Activated T-helper 2 cell treated with anti-CD3 and anti-CD28 coated beads, Interferon-gamma antibody, Interleukin-2, Interleukin-4, amounts not matched to agents 10 μg/mL and 5 μg/mL and 100 μg/mL, durations not matched to agents 14 hours and 24 hours and 36 hours (primary cell): ENCODE measurements at places on chromosomes 12 and 14.

DNA sequence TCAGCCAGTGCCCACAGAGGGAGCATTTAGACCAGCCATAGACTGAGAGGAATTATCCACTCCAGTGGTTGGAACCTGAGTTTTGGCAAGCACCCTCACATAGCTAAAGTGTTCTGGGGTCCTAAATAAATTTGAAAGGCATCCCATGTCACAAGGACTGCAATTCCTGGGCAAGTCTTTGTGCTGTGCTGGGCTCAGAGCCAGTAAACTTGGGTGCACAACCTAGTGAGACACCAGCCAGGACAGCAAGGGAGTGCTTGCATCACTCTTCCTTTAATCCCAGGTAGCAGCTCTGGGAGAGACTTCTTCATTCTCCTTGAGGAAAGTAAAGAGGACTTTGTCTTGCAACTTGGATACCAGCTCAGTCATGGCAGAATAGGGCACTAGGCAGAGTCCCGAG, 142.0 kb upstream of the FSCB start:
- no peaks in the 10 kb centered on the region for H3K36me3 ChIP-seq
- no peaks in the 10 kb centered on the region for H3K27me3 ChIP-seq
- H3K27ac ChIP-seq, result no peak overlapping the region
- H3K4me1 ChIP-seq, result no peaks in the 10 kb centered on the region

- no peak for DNase-seq
- H3K27ac ChIP-seq, result no peak overlapping the region
Observed at GRCh38 chr14:44981198-44981597, 19.2 kb downstream of the TOGARAM1 start.

GRCh38 chr14:58782011-58782410, 144.2 kb downstream of the DACT1 start:
- no peak overlapping the region for H3K27ac ChIP-seq
- no peaks in the 10 kb centered on the region for H3K27me3 ChIP-seq
- no peaks in the 10 kb centered on the region for H3K4me1 ChIP-seq
- DNase-seq, result no peak
- H3K4me3 ChIP-seq, result no peak overlapping the region

DNA sequence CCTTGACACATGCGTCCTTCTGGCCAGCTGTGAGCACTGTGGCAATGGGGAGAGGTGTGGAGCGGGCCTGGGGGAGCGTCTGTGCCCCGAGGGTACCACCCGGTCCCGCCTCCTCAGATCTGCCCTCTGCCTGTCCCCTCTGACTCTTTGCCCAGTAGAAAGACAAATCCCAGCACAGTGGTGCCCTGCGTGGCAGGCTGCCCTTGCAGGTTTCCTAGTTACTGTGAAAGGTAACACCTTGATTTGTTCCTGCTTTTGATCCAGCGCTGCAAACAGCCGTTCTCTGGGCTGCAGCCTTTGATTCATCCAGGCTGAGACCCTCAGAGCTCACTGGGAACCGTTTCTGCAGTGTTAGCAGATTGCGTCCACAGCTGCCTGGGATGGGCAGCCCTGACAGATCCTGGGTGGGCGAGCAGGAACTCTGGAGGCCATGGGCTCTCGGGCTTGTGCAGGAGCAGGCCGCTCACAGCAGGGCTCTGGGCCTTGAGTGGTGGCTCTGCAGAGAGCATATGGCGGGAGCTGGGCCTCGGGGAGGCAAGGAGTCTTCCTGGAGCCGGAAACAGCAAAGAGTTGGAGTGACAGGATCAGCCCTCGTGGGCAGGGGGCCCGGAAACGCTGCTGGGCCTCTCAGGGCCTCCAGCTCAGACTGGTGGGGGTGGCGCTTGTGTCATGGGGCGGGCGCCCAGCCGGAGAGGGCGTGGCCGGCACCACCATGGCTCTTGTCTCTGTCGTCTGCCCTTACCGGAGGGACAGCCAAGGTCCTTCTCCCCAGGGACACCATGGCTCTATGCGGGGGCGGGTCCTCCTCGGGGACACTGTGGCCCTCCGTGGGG, 16.6 kb downstream of the FBRSL1 start:
- H3K4me3 ChIP-seq, result no peak overlapping the region

DNA sequence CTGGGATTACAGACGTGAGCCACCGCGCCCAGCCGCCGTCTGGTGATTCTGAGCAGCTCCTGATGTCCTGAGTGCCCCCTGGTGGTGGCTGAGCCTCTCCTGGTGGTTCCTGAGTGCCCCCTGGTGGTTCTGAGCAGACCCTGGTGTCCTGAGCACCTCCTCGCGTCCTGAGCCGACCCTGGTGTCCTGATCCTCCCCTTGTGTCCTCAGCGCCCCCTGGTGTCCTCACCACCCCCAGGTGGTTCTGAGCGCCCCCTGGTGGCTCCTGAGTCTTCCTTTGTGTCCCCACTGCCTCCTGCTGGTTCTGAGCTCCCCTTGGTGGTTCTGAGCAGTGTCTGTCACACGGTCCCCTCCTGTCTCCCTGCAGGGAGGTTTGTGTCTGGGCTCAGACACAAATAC, 1304.9 kb downstream of the TMEM121 start:
- H3K36me3 ChIP-seq, result no peaks in the 10 kb centered on the region
- no peaks in the 10 kb centered on the region for H3K4me1 ChIP-seq

- H3K36me3 ChIP-seq, result no peaks in the 10 kb centered on the region
- H3K4me3 ChIP-seq, result no peak overlapping the region
- no peak overlapping the region for H3K27ac ChIP-seq
- DNase-seq, result no peak
- peaks cover 3% of the 10 kb centered on the region for H3K4me1 ChIP-seq
Observed at GRCh38 chr12:79991586-79991985, 56.7 kb upstream of the PPP1R12A start.

GRCh38 chr12:53345486-53346188, 9.5 kb upstream of the SP7 start:
- peaks cover 5% of the 10 kb centered on the region for H3K27me3 ChIP-seq
- no peak for DNase-seq
- H3K4me3 ChIP-seq, result peak overlapping the region; percentile 98

- peaks cover 10% of the 10 kb centered on the region for H3K4me1 ChIP-seq
- DNase-seq, result no peak
- H3K27ac ChIP-seq, result no peak overlapping the region
- no peak overlapping the region for H3K4me3 ChIP-seq
- peaks cover 70% of the 10 kb centered on the region for H3K36me3 ChIP-seq
Observed at GRCh38 chr12:132803888-132804287, 24.8 kb downstream of the GOLGA3 start.

DNA sequence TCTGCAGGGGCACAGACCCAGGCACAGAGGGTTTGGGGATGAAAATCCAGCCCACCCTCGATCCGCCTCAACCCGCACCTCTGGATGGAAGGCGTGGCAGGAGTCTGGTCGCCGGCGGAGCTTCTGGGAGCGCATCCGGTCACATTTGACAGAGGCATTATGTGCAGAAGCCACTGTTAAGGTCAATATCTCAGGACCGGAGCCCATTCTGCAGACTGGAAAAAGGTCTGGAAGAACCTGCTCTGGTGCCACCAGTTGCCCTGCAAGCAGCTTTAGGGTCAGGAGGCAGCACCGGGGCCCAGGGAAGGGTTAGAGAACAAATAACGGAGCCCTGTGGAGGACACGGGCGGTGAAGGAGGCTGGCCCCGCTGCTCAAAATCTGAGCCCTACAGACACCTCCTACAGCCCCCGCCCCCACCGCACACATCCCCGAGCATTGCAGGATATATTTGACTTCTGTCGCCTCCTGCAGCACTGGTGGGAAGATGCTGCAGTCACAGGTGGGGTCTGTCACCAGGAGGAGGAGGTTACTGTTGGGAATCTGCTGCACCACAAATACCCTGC, 25.1 kb upstream of the LRTM2 start:
- peaks cover 22% of the 10 kb centered on the region for H3K4me1 ChIP-seq
- no peaks in the 10 kb centered on the region for H3K27me3 ChIP-seq
- no peak overlapping the region for H3K27ac ChIP-seq
- peaks cover 2% of the 10 kb centered on the region for H3K36me3 ChIP-seq
- H3K4me3 ChIP-seq, result peak overlapping the region; percentile 72

DNA sequence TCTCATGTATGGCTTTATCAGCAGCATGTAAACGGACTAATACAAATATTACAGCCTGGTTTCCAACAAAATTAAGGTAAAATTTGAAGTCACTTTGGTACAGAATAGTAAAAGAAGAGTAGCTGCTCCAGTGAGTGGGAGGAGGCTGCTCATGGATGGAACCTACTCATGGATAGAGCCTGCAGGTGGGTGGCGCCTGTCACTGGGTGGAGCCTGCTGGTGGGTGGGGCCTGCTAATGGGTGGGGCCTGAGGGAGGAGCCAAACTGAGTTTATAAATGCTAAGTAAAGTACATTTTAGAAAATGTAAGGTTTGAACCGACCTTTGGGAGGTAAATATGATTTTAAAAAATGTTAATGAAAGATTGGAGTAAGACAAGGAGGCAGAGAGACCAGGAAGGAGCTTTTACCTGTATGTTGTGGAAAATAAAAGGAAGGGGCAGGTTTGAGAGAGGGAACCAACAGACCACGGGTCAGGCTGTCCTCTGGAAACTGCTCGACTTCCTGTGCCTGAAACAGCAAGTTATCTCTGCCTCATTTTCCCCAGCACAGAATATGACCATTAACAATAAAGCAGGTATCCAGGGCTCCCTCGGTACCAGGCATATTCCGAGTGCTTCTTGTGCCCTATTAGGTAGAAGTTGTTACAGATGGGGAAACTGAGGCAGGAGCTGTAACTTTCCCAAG, 55.9 kb upstream of the SEL1L start:
- H3K27me3 ChIP-seq, result no peaks in the 10 kb centered on the region
- no peak overlapping the region for H3K4me3 ChIP-seq
- no peak overlapping the region for H3K27ac ChIP-seq
- no peaks in the 10 kb centered on the region for H3K4me1 ChIP-seq
- no peak for DNase-seq
- no peaks in the 10 kb centered on the region for H3K36me3 ChIP-seq

DNA sequence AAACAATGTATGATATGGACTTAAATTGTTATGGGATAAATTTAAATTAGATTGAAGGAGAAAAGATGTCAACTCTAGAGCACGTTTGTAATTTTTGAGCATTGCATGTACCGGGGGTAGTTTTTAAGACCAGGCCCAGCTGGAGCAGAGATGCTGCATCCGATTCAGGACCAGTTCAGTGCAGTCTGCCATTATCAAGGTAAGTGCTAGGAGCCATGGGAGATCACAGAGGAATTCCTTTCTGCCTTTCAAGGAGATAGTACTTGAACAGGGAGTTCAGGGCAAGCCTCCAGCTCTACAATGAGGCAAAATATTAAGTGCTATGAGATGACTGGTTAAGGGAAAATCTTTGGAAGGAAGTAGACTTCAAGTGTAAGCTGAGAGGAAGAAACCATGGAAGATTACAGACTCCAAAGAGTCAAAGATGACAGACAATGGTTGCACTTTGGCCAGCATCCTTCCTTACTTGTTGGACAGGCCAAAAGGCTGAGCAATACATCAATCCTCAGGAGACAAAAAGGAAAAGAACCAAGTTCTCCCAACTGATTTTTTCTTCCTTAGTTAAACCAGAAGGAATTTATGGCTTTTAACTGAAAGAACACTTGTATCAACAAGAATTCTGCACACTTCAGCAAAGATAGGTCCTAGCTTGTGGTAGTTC, 113.2 kb upstream of the HIF1A start:
- H3K27ac ChIP-seq, result no peak overlapping the region
- H3K27me3 ChIP-seq, result peaks cover 69% of the 10 kb centered on the region
- peaks cover 10% of the 10 kb centered on the region for H3K36me3 ChIP-seq

DNA sequence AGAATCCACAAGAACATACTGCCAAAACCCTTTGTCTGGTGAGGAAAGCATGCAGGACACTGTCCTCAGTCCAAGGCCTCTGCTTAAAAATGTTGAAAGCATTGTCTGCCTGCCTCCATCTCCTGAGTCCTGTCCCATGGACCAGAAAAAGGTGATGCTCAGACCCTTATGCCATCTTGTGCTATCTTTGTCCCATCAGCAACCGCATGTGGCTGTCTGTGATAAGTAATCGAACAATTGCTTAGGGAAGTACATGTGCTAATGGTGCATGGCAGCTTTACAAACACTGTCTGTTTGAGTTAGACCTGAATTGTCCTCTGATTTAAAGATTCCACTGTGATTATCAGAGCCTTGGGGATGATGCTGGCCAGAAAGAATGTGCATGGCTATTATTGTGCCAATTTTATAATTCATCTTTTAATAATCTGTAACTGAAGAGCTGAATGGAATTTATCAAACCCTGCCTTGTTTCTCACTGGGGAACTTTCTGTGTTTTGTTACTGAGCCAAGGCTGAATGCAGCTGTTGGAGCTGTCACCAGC, 177.5 kb downstream of the DACT1 start:
- no peak overlapping the region for H3K4me3 ChIP-seq
- no peak for DNase-seq
- no peaks in the 10 kb centered on the region for H3K27me3 ChIP-seq
- no peak overlapping the region for H3K27ac ChIP-seq
- peaks cover 5% of the 10 kb centered on the region for H3K4me1 ChIP-seq

- no peaks in the 10 kb centered on the region for H3K36me3 ChIP-seq
- no peak for DNase-seq
- no peak overlapping the region for H3K27ac ChIP-seq
Observed at GRCh38 chr14:104424406-104425072, 155.0 kb upstream of the C14orf180 start.

- peaks cover 8% of the 10 kb centered on the region for H3K36me3 ChIP-seq
- no peaks in the 10 kb centered on the region for H3K4me1 ChIP-seq
- no peak overlapping the region for H3K27ac ChIP-seq
- no peaks in the 10 kb centered on the region for H3K27me3 ChIP-seq
- no peak for DNase-seq
Observed at GRCh38 chr12:93714382-93714781, 37.2 kb downstream of the CRADD start.

GRCh38 chr12:58648176-58648575, 272.1 kb downstream of the LRIG3 start:
- H3K27ac ChIP-seq, result no peak overlapping the region
- H3K36me3 ChIP-seq, result no peaks in the 10 kb centered on the region
- no peaks in the 10 kb centered on the region for H3K27me3 ChIP-seq
- DNase-seq, result no peak
- no peaks in the 10 kb centered on the region for H3K4me1 ChIP-seq
- no peak overlapping the region for H3K4me3 ChIP-seq

GRCh38 chr14:105878125-105878524, 351.7 kb downstream of the TMEM121 start:
- H3K27ac ChIP-seq, result no peak overlapping the region
- DNase-seq, result no peak
- no peak overlapping the region for H3K4me3 ChIP-seq

GRCh38 chr14:78697341-78697740, 527.2 kb downstream of the NRXN3 start:
- H3K4me3 ChIP-seq, result no peak overlapping the region
- H3K27me3 ChIP-seq, result peaks cover 2% of the 10 kb centered on the region
- no peak for DNase-seq
- H3K27ac ChIP-seq, result no peak overlapping the region

DNA sequence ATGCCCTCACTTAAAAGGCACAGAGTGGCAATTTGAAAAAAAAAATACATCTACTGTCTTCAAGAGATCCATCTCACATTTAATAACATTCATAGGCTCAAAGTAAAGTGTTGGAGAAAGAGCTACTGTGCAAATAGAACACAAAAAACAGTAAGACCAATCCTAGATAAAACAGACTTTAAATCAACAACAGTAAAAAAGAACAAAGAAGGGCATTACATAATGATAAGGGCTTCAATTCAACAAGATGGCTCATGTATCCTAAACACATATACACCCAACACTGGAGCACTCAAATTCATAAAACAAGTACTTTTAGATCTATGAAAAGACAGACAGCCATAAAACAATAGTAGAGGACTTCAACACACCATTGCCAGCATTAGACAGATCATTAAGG, 93.6 kb upstream of the PCED1B start:
- peaks cover 18% of the 10 kb centered on the region for H3K27me3 ChIP-seq
- no peak overlapping the region for H3K27ac ChIP-seq
- no peak for DNase-seq
- H3K36me3 ChIP-seq, result no peaks in the 10 kb centered on the region
- no peak overlapping the region for H3K4me3 ChIP-seq
